ENCODE measurements at places on chromosomes 3 and 15.

- no peak for DNase-seq
Observed at GRCh38 chr3:170247875-170248274, 25.7 kb downstream of the PRKCI start.

DNA sequence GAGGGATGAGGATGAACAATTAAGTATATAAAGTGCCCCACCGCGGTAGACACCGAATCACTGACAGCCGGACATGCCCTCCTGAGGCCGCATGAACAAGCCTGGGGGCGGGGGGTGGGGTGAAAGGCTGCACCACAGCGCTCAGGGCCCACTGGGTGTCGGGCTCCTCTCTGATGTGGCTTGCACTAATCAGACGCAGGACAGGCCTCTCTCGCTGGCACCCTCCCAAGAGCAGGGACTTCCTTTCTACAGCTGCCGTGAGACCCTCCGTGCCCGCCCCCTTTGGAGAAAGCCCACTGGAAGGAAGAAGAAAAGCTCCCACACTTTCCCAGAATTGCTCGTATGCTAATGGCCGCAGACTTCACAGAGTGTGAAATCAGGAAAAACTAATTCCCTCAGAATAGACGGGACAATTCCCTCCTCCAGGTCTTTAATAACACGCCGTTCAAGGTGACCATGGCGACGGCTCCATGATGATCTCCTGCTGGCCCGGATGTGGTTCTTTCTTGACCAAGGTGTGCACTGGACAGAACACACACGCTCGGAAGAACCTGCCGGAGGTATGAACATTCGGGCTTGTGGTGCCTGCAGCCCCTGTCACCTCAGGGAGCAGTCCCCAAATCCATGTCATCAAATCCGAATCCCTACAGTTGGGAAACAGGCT lies 32.0 kb downstream of the IQSEC1 start:
- DNase-seq = no peak

DNA sequence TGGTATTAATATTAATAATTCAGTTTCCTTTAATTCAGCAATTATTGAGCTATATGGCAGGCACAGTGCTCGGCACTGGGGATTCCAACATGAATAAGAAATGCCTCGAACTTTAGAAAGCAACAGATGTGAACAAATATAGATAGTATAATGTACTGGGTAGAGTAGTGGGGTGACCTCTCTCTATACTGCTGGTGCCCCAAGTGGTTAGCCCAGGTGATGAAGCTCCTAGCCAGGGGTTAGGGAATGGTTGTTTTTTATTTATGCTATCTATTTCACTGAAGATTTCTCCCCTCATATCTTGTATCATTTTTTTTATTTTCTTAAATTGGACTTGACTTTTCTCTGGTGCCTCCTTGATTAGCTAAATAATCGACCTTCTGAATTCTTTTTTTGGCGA lies 62.1 kb downstream of the BHLHE40 start:
- no peak for DNase-seq

GRCh38 chr15:78982736-78983135 lies 37.9 kb upstream of the CTSH start:
- DNase-seq = no peak

DNA sequence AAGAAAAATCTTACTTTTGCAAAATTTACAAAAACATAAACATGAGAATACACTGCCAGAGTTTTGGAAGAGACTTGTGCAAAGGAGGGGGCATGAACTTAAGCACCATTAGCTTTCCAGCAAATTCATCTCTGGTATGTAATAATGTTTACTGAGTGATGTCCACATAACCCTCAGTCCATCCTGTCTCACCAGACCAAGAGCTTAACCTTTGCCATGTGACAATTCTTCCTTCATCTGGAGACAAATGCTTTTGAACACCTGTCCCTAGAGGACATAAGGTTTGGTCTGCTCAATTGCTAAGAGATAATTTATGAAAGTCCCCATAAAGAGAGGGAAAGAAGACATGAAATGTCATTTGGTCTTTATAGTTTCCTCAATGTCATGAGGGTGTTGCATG lies 412.3 kb downstream of the ERC2 start:
- DNase-seq = no peak

GRCh38 chr3:53597136-53597915 lies 102.9 kb downstream of the CACNA1D start:
- DNase-seq = no peak

- no peak for DNase-seq
Observed at GRCh38 chr3:192220915-192221314, 506.4 kb downstream of the FGF12 start.

DNA sequence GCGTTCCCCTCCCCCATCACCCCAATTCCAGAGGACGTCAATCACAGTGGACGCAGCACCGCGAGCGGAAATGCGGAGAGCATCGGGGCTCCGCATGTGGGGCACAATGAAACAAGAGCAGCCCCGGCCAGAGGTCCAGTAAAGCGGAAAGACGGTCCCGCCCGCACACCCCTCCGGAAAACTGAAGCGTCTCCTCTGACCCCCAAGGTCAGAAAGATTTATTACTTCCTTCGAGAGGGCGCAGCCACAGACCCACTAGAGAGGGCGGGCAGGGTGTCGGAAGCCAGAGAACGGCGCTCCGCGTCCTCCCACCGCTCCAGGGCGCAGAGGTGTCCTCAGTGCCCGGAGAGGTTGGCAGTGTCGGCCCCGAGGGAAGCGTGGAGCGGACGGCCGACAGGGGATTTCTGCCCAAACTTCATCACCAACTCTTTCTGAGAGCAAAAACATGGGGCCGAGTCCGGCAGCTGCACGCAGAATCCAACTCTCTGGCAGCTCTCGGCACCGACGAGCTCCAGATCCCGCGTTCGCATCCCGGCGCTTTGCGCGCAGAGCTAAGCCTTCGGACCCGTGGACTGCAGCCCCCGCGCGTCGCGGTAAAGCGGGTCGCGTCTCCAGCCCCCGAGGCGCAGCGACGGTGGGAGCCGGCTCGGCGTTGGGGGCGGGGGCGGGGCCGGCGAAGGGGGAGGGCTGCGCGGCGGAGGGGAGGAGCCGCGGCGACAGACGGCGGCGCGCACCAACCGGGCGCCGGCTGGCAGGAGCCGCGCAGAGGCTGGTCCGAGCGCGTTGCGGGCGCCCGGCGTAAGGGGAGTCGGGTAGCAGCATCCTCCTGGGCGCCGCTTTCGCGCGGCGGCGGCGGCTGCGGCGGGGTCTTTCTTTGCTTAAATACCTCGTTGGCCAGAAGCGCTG lies at the start of gene CHST2:
CHST2 (plus strand) TSS at position 763 of the 906 bp plus-strand sequence. CDS start 1,046 bp downstream, outside the sequence.
- peak; percentile 76 for DNase-seq

GRCh38 chr3:68103811-68104210 lies 449.4 kb upstream of the SUCLG2 start:
- DNase-seq = no peak

GRCh38 chr3:71672807-71673206 lies 52.4 kb downstream of the EIF4E3 start:
- no peak for DNase-seq
